ENCODE measurements at places on chromosomes 7 and 10. TPM values are rescaled to one million over a fixed set of nuclear protein-coding genes. Genes with fewer than 3 reads are reported as not detected.

The STN1 gene
- total RNA-seq, result 16.8 TPM

The HTR5A gene
- not detected for total RNA-seq

The ZNF117 gene
- 9.0 TPM for total RNA-seq

The MINDY3 gene
- 31.9 TPM for total RNA-seq

The GNAI1 gene
- 0.49 TPM for total RNA-seq

The FXYD4 gene
- total RNA-seq, result not detected

The CTAGE8 gene
- total RNA-seq, result 1.4 TPM

The OR9A2 gene
- not detected for total RNA-seq

The SEC61G gene
- 23.6 TPM for total RNA-seq

The CUTC gene
- total RNA-seq, result 32.0 TPM

GRCh38 chr7:142855756-142856564, 1.1 kb downstream of the EPHB6 start:
- peak; percentile 25 for DNase-seq

GRCh38 chr7:157020514-157021070, 10.1 kb upstream of the MNX1 start:
- no peak for DNase-seq

DNA sequence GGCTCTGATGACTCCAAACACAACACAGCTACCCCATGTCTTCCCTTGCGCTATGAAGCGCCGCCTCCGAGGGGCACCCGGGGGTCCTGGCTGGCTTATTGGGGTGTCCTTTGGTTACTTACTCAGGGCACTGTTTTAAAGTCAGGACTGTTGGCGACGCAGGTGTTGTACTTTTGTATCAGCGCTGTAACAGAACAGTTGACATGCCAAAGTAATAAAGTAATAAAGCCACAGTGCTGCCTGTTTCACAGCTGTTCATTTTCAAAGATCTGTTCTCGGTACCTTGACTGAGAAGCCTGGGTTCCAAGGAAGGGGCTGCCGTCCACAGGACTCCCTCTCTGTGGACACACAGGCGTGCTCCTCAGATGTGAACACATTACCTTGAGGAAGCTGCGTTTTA, 64.1 kb downstream of the WDR37 start:
- DNase-seq, result no peak

DNA sequence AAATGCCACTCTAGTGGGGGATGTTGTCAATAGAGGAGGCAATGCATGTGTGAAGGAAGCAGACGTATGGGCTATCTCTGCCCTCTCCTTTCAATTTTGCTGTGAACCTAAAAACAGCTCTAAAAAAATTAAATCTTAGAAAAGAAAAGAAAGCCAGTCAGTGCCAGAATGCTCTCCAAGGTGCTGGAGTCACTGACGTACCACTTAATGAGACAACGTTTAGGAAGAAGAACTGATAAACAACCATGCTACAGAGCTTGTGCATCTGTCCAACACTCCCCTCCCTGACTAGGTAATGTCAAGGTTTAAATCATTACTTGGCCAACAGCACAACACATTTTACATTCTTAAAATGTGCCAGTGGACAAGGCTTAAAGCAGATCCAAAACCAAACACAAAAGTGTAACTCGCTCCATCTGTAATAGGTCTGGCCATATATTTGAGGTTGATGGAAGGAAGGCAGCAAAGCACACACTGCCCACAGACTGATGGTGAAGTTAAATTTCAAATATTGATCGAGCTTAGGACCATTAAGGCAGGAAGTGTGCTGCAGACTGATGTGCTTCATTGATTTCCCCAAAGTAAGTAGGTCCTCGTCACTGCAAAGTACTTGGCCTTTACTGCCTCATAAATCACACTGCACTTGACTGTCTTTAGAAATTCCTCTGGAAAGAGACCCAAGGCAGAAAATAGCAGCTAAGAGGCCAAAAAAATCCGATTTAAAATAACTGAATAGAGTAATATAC, 15.5 kb downstream of the ARMH3 start:
- DNase-seq, result no peak

GRCh38 chr7:33536398-33537103, 368.8 kb upstream of the BMPER start:
- DNase-seq, result no peak

DNA sequence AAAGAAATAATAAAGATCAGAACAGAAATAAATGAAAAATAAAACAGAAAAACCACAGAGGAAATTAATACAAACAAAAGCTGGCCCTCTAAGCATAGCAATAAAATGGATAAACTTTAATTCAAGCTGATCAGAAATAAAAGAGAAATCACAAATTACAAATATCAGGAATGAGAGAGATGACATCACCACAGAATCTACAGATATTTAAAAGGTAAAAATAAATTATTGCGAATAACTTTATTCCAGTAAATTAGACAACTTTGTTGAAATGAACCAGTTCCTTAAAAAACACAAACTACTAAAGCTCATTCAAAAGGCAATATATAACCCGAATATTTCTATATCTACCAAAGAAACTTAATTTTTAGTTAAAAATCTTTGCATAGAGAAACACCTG, 131.7 kb downstream of the PPP1R3A start:
- no peak for DNase-seq

GRCh38 chr10:34432589-34432988, 382.5 kb downstream of the PARD3 start:
- DNase-seq, result no peak

DNA sequence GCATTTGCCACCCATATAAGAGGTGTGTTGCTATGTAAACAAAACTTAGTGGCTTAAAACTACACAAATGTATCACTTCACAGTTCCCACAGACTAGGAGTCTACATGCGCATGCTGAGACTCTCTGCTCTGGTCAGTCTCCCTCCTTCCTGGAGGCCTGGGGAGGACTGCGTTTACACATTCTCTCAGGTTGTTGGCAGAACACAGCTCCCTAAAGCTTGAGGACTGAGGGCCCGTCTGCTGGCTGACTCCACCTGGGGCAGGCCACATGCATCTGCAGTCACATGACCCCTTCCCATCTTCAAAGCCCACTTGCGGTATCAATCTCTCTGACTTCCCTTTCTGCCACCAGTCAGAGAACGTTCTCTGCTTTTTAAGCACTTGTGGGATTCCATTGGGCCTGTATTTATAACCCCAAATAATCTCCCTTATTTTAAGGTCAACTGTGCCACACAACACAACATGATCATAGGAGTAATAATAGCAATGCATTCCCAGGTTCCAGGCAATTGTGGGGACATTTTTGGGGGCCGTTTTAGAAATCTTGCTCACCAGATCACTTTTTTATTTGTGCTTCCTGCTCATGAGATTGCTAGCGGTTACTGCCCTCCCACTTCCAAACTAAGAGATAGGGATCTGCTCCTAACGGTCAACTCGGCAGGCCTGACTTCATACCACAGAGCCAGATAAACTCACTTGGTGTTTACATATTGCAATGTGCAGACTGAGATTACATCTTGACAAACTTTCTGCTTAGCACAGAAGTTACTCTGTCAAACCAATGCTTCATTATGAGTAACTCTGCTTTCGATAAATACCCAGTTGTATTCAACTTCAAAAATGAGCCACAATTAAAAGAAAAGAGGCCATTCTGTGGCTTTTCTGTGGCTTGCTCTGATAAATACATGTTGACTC, 96.3 kb downstream of the ALOX5 start:
- peak; percentile 78 for DNase-seq

DNA sequence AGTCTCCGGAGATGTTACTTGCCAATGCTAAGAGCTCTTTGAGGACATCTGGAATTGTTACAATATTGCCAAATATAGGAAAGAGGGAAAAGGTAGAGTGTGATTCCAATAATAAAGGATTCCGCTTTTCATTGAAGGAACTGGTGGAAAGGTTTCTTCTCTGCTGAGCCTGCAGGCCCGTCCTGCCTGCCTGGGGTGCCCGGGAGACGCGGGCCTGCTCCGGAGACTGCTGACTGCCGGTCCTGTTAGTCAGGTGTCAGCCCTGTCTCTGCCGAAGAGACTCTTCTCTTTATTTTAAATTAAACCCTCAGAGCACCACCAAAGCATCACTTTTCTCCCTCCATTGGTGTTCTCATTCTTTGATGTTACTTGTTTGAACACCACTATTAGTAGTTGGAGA, 2.2 kb downstream of the EGFR start:
- no peak for DNase-seq

GRCh38 chr10:117431160-117431559, 55.9 kb upstream of the PDZD8 start:
- no peak for DNase-seq

GRCh38 chr7:129615018-129615417, 3.5 kb downstream of the NRF1 start:
- DNase-seq, result peak; percentile 37

DNA sequence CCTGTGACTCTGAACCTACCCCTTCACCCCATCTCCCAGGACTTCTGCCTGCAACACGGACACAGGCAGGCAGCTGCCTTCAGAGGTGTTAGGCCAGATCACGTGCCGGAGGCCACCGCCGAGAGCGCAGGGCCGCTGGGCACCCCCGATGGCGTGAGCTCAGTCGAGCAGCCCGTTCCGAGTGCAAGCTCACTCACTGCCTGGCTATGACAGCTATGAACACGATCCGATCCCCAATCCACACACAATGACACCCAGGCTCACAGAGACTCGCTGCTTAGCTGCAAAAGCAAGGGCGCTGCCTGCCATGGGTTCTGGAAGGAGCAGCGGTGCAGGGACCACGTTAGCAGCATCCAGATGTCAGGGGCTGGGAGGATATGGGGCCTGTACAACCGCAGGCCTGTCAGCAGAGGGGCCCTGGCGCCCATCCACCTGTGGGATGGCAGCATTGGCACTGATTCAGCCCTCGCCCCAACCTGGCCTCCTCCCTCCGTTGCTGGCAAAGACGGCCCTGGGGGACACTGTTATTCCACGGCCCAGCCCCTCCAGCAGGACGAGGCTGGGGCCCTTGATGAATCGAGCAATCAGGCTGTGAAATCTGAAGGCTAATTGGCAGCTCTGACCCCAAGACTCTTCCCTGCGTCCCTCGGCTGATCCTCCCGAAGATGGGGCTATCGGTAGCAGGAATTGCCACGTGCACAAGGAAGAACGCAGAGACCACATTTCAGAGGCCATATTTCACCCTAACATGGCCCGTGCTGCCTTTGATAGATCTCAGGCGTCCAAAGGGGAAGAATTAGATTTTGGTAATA, 230.1 kb downstream of the ELFN1 start:
- DNase-seq, result no peak

DNA sequence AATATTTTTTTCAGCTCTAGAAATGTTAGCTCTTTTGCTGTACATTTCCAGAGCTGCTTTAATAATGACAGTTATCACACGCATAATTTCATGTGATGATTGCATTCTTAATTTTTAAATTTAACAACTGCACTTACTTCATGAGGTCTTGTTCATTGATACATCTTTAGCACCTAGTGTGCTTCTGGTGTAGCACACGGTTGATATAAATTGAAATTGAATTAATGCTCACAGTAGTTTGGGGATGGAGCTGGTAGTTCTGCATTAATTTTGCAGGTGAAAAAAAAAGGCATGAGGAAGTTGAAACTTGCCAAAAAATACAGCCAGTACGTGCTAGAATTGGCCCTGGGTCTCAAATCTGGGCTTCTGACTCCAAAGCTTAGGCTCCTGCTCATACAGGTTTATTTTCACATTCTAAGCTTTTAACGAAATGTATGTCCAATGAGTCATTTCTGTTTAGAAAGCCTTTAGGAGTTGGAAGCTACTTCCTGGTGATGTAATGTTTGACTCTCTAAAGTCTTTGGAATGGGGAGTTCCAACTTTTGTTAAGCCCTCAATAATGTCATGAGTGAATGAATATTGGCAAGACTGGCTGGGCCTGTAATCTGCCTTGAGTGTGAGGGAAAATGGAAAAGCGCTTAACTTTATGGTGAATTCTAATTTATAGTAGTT, 62.5 kb downstream of the DAGLB start:
- no peak for DNase-seq

GRCh38 chr10:102773320-102773719, 29.6 kb downstream of the WBP1L start:
- no peak for DNase-seq

GRCh38 chr7:24971333-24972165, 8.4 kb downstream of the OSBPL3 start:
- no peak for DNase-seq

DNA sequence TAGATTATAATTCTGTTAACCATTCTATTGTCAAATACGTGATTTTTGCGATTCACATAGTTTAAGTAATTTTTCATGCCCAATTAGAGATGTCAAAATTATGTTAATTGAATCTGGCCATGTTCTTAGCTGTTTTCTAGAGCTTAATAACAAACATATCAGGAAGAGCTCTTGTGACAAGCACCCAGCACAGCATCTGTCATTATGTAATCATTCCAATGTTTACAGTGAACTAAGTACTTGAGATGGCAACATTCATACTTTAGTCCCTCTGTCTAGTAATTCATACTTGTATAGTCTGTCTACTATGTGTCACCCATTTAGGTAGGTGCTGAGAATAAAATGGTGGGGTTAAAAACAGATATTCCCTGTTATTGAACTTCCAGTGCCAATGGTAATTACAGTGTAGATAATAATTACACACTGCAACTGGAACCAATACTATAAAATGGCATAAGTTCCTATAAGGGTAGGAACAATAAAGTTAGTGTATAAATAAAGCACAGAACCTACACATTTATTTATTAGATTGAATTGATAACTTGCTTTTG, 55.2 kb downstream of the ZEB1 start:
- no peak for DNase-seq

GRCh38 chr10:52679117-52679516, 93.5 kb downstream of the MBL2 start:
- no peak for DNase-seq

GRCh38 chr10:98646998-98647917, 200.5 kb upstream of the HPS1 start:
- no peak for DNase-seq

- no peak for DNase-seq
These were observed 10.3 kb downstream of the BAMBI start for GRCh38 chr10:28687683-28688001.

DNA sequence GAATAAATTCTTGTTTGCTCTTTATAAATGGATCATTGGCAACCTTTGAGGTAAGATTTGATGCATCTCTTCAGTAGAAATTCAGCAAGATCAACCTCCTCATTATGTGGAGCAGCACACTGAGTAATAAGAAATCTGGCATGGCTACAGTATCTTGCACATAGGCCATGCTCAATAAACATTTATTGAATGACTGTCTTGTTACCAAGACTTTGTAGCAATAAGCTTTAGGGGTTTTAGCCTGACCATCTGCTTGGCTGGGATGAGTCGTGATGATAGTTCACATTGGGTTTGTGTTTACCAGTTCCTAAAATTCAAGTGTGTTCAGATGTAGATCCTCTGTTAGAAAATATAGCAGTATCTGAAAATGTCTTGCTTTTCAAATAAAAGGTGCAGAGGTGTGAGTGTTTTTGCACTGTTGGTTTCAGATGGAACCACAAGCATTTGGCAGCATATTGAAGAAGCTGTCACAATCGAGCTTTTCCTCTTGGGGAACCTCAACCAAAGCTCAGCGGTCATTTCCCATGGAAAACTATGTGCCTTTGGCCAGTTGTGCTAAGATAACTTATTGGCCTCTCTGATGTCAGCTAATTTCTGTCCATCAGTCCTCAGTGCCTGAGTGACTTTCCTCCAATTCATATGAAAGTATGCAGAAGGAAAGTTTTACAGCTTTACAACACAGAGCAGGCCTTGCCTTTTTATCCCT, 442.6 kb downstream of the GFRA1 start:
- DNase-seq, result no peak

GRCh38 chr7:101948650-101949049, 131.2 kb downstream of the CUX1 start:
- no peak for DNase-seq

- no peak for DNase-seq
These were observed 55.0 kb upstream of the AKR1E2 start for GRCh38 chr10:4770801-4771553.

- DNase-seq, result peak; percentile 36
These were observed 142.7 kb downstream of the ELFN1 start for GRCh38 chr7:1812509-1813393.
